OCI-LY7 (cell line): ENCODE measurements at places on chromosomes 2 and 18. TPM values are rescaled to one million over a fixed set of nuclear protein-coding genes. Genes with fewer than 3 reads are reported as not detected.
A peak's percentile ranks its signal among the peaks of the same experiment; 100 is the strongest.

- DNase-seq: no peak
Measured at GRCh38 chr2:239308661-239309397, 92.0 kb downstream of the HDAC4 start.

The INHBB gene
- total RNA-seq: not detected in 2 replicates

DNA sequence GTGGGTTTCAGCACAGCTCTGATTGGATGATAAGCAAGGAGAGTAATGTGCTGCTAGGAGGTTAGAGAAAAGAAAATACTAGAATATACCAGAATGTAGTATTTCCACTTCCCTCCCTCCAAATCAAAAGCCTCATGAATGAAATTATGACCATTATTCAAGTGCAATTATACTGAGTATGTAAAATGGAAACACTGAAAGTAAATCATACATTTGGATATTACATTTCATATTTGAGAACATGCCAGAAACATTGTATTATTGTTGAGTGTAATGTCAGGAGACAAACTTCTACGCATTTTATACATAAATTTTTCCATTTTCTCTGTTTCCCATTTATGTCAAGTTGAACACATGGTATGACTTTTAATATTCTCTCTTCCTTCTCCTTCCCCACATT, 942 bp upstream of the CETN1 start:
- no peak for DNase-seq

DNA sequence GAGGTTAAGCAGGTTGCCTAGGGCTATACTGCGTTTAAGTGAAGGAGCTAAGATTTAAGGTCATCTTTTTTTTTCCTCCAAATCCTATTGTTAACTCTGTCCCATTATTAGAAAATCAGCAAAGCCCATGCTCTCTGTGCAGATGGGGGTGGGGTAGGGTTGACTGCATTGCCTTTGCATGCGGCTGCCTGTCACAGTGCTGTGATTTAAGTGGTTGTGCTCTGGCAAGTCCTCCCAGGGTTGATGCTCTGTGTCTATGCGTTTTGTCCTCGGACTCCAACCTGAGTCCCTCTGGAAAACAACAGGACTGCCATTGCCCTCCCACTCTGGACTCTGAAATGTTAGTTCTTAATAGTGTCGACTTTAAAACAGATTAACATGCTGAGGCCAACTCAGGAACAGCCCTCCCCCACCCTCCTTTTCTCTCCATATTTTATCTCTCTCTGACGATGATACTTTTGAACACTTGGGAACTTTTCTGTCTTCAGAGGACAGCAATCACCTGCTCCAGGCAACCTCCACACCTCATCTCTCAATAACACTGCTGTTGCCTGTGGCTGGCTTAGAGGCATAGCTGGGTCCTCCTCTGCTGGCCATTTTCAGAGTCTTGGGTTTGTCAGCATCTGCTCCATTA, 5.8 kb downstream of the FHOD3 start:
- no peak for DNase-seq

GRCh38 chr2:8028981-8029380, 652.9 kb upstream of the ID2 start:
- no peak for DNase-seq

The LIPG gene
- not detected in 2 replicates for total RNA-seq

GRCh38 chr2:71005271-71006202, 10.9 kb upstream of the TEX261 start:
- DNase-seq: no peak

The CHRNG gene
- total RNA-seq: not detected in 2 replicates

- DNase-seq: peak; percentile 79
Measured at GRCh38 chr2:70083344-70084156, 3.7 kb upstream of the PCBP1 start.

The FBXO48 gene
- 6.8 and 8.5 TPM in 2 replicates for total RNA-seq

GRCh38 chr18:79641722-79642497, 37.7 kb upstream of the CTDP1 start:
- no peak for DNase-seq

GRCh38 chr2:69013142-69013839, at the start of gene ANTXR1:
TSS of gene ANTXR1 (plus strand) at chr2:69013179. CDS start at chr2:69013500, 321 bp downstream.
- no peak for DNase-seq

GRCh38 chr2:188295067-188295685, 3.5 kb downstream of the GULP1 start:
- DNase-seq: no peak

The IL1F10 gene
- not detected in 2 replicates for total RNA-seq

- no peak for DNase-seq
Measured at GRCh38 chr2:49845671-49846070, 691.4 kb upstream of the FSHR start.

The B3GNT7 gene
- total RNA-seq: 7.4 and 8.7 TPM in 2 replicates

- DNase-seq: no peak
Measured at GRCh38 chr18:74936343-74936742, 272.6 kb downstream of the PTGR3 start.

The GNAL gene
- total RNA-seq: 0.25 and 0.28 TPM in 2 replicates

GRCh38 chr18:4599312-4599711, 144.2 kb upstream of the DLGAP1 start:
- DNase-seq: no peak

The FAM110C gene
- total RNA-seq: not detected in 2 replicates

- DNase-seq: no peak
Measured at GRCh38 chr2:75720525-75720924, 9.8 kb upstream of the GCFC2 start.

The RPRM gene
- total RNA-seq: not detected in 2 replicates

The SH3BP4 gene
- 0.06 TPM in 1 of 2 replicates, not detected in the other for total RNA-seq

The WDR43 gene
- total RNA-seq: 94.0 and 111 TPM in 2 replicates

DNA sequence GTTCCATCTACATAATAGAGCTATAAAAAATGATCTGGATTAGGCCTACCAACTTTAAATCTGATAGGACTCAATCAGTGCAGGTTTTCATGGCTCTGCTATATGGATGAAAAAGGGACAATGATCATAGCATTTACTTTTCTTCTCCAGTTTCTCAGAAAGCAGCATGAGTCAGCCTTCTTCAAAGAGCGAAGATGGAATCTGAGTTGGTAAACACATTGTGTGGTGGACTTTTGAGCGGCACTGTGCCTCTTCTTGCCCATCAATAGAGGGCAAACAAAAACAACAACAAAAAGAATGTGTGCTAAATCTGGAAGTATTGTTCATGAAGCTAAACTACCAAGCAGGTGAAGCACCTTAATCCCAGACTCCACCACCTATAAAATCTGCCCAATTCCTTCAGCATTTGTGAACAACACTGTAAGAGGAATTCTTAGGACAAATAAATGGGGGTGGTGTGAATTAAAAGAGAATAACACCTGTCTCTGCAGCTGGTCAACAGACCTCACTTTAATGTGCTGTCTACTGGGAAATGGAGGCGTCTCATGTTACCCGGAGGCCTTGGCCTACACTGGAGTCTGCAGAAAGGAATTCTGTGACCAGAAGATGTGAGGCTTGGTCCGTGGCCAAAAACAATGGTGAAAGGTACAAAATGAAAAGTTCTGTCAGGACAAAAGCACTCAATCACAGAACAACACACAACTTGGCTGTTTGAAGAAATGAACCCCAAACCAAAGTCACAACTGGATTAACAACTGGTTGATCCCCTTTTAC, 609.0 kb downstream of the IRS1 start:
- DNase-seq: no peak

DNA sequence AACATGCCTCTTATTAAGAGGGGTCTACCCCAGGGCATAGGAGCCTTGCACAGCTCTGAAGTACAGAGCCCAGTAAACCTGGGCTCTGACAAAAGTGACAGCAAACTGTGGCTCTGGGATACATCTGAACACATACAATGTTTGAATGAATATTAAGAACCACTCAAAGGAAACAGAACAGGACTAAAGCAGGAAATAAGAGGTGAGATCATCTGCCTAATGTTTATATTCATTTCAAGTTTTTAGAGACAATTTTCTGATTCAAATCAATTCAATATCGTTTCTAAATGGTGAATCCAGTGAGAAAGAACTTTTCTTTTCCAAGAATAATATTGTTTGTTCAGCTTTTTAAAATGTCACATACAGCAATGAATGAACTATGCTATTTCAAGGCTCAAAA, 136.7 kb upstream of the CAVIN2 start:
- no peak for DNase-seq

The CD8B2 gene
- not detected in 2 replicates for total RNA-seq

DNA sequence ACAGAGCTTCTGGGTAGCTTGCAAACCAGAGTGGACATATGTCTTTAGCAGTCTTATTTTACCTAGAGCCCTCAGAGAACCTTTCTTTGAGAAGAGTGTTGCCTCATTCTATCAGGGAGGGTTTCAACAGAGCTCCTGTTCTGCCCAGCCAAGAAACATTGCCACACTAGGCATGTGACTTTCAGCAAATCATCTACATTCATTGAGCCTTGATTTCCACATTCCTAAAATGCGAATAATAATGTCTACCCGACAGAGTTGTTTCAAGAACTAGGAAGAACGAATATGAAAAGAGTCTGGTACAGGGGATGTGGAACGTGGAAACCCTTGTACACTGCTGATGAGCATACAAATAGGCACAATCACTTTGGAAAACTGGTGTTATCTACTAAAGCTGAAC, 7.8 kb upstream of the PRKAG3 start:
- DNase-seq: no peak

GRCh38 chr2:197010200-197011020, 83.9 kb upstream of the PGAP1 start:
- no peak for DNase-seq

- no peak for DNase-seq
Measured at GRCh38 chr2:218540015-218540414, 28.1 kb downstream of the USP37 start.

The ACVR1C gene
- total RNA-seq: not detected in 2 replicates
